ENCODE measurements at places on chromosomes 3 and 15.

- DNase-seq: no peak
These were observed 54.2 kb downstream of the NEK10 start for GRCh38 chr3:27315003-27315402.

- DNase-seq: no peak
These were observed 59.0 kb downstream of the FHIT start for GRCh38 chr3:61192222-61192621.

DNA sequence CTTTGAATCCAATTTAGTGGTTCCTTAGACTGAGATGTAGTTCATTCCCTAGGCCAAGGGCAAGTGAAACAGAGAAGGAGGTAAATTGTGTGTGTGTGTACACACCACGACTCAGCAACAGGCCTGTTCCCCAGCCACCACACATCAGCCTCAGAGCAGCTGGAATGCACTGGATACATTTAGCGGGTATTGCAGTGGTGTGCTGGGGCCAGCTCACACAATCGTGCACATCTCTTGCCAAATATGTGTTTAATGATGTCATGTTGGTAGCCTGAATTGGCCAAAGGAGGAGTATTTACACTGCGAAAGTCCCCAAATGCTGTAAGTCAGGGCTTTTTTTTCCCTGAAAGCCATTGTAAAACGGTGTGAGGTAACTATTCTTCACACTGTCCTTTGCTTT is 82.3 kb downstream of the RBPMS2 start:
- DNase-seq: no peak

DNA sequence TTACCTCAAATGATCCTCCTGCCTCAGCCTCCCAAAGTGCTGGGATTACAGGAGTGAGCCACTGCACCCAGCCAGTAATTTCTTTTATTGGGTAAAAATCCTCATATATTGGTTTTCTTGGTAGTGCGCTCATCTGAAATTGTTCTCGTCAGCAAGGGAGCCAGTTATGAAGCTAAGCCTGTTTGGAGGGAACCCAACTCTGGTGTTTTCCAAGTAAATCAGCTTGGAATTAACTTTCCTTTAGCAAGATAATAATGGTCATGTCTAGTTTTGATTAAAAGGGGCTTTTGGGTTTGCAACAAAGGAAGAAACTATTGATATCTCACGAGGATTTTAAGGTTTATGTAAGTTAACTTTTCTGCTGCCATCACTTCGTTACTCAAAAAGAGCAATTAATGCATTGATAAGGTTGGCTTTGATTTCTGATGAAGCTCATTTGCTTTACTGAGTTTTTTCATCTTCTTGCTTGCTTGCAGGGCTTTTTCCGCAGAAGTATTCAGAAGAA is 72.7 kb downstream of the RARB start:
- DNase-seq: no peak

DNA sequence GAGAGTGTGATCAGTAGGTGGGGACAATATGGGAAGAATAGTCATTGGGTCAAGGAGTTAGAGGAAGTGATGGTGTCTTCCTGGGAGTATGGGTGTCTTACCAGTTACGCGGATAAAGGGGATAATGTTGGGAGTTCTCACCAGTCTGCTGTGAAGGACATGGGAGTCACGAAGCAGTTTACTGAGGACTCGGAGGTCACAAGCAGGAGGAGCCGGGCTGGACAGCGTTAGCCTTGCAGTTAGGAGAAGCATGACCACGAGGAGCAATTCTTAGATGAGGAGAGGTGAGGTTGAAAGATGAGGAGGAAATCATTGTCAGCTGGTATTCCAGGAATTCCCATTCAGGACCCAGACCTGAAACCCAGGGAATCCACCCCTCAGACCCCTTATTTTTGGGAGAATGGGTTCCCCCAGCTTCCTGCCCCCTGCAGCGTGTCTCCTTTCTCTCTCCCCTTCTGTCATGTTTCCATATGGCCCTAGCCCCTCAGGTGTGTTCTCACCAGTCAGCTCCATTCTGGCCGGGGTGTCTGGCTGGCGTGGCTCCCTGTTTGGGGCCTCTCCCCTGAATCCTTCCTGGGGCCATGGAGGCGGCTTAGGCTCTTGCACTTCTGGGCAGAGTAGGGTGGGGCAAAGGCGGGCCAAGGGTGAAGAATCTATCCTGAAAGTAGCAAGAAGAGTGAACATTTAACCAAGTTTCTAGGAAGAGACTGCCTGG is 2.1 kb downstream of the THPO start:
- no peak for DNase-seq

DNA sequence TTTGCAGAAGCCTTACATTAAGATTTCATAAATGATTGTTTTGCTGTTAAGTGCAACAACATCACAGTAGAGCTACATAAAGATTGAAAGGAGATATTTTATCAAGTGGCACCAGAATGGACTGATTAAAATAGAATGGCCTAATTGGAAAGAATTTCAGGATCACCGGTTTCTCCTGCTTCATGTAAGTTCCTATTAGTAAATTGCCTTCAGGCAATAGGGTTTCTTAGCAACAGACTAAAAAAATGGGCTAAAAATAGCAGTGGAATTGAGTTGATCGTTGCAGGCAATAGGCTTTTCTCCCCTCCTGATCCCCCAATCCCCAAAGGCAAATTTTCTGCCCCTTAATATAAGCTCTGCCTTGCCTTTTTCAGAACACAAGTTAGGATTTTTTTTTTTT is 917 bp downstream of the LNP1 start:
- DNase-seq: peak; percentile 70

- DNase-seq: no peak
These were observed 414.9 kb downstream of the NAALADL2 start for GRCh38 chr3:175274056-175274455.

DNA sequence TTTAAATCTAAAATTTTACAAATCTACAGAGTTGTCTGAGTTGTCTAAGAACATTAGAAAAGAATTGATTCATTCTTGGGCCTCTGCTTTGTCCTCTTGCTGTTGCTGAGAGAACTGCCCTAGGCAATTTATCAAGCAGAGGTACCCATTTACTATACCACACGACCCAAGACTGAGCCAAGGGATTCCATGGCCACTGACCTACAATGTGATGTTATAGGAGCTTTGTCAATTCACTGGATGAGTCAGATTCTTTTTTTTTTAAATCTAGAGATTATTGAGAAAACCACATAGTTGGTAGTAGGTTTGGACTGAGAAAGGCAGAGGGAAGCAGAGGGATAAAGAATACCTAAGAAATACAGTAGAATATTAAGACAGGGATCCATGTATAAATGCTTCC is 55.3 kb downstream of the TRAT1 start:
- no peak for DNase-seq

- no peak for DNase-seq
These were observed 47.7 kb downstream of the MGLL start for GRCh38 chr3:127774647-127775046.

DNA sequence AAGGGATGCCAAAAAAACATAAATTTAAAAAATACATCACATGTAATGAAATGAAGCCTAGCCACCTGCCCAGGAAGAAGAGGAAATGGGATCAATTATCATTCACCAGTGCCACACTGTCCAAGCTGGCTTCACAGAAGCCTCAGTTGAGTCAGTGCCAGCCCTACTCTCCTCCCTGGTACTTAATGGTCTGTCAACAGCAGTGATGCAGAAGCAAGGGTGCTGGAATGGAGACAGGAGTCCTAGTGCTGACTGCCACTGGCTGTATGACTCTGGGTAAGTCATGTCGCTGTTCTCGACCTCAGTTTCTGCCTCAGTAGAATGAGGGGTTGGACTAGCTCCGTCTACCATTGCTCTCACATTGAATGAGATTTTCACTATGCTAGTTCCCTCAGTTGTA is 78.5 kb upstream of the LARS2 start:
- no peak for DNase-seq

DNA sequence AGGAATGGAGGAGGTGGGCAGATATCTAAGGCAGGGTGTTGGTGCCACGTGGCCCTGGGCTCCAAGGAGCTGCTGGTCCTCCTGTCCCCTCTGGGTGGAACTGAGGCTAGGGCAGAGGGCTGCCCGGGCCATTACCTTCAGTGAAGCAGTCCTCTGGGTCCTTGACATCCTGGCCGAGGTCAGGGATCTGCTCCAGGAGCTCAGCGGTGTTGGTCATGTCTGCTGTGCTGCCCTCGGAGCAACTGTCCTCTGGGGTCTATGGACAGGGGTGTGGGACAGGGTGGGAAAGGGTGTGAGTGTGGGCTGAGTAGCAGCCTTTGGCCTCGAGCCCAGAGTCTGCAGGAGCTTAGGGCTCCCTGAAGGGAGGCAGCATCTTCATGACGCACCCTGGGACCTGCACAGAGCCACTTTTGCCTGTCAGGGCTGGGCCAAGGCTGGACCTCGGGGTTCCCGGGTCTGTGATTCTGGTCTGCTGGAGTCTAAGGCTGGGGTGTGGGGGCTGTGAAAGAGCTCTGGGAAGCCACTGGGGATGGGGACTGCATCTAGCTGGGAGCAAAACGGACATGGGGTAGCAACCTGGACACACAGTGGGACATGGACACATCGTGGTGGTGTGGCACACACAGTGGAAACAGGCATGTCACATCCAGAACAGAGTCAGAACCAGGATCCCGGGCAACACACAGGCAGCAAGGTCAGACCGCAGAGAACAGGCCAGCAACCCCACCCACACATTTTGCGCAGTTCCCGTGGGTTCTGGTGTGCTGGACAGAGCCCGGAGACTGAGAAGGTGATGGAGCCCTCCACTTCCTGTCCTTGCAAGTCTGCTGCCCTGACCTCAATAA is 72.7 kb downstream of the SCN5A start:
- no peak for DNase-seq

- DNase-seq: no peak
These were observed 218.4 kb downstream of the ABHD5 start for GRCh38 chr3:43909149-43909548.

- DNase-seq: no peak
These were observed 47.4 kb upstream of the PSMD6 start for GRCh38 chr3:64070704-64071103.

DNA sequence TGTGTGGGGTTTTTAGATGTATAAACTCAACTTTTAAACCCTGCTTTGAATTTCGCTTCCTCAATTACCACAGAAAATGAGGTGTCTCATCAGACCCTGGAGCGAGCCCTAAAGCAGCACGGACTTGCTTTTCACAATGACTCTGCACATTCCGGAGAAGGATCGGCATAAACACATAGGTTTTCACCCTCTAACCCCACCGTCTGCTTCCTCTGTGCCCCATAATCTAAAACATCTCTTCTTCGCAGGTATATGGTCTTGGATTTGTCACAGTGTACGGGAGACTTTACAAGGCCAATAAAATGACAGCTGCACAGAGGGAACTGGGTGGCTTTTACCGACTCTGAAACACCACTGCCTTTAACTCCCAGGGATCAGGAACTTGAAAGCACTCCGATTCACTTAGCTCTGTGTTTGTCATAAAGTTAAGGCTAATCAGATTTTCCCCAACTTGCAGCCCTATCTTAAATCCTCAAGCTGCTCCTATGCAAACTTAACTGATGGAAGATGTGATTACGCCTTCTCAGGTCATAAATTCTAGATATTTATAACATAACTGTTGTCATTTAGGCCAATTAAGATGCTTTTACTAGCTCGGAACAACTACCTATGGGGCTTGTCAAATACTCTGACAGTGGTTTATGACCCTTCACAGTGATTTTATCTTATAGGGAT is 133.4 kb upstream of the WNT5A start:
- DNase-seq: no peak

DNA sequence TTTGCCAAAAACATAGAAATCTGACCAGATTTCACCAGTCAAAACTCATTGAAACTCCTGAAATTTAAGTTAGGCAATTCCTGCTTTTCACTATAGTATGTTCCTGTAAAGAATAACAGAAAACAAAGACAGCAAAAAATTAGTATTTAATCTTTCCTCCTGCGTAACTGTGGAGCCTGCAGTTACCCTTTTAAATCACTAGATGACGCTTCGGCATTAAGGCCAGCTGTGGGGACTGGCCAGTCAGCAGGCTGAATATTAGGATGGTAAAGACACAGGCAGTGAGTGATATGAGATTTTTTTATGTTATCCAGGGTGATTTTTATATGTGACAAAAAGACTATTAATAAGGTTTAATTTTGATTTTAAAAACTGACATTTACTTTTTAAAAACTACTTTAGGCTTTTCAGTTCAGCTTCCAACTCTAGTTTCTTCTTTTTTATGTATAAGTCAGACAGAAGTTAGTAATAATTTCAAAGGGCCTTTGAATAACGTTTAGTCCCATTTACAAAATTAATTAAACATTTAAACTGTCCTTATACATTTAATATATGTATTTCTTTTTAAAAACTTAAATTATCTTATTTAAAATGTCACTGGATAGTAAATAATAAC is 165.1 kb downstream of the PPM1L start:
- DNase-seq: peak; percentile 53

GRCh38 chr3:161355508-161355907 is 15.8 kb downstream of the SPTSSB start:
- no peak for DNase-seq

GRCh38 chr3:52350416-52350815 is 34.3 kb downstream of the DNAH1 start:
- DNase-seq: no peak

DNA sequence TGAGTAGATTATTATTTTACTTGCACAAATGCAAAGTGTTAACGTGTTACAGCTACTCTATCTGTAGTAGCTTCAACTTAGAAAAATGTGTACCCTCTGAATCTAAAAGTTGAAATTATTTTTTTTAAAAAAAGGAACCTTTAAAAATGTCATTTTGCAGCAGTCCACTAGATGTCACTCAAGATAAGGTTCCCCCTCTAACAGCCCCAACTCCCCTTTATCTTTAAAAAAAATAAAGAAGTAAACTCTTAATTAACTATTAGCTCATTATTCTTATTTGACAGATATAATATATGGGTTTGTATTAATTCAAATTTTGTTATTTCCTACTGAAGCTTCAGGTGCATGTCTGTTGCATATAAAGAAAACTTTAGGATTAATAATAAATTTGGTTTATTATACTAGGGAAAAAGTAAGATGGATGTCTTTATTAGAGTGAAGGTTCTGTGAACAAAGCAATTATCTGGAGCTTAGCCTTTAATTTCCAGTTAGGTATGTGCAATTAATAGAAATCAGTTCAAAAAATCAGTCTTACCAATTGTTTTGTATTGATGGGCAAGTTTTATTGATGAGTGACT is 288.5 kb downstream of the VGLL3 start:
- DNase-seq: peak; percentile 53

DNA sequence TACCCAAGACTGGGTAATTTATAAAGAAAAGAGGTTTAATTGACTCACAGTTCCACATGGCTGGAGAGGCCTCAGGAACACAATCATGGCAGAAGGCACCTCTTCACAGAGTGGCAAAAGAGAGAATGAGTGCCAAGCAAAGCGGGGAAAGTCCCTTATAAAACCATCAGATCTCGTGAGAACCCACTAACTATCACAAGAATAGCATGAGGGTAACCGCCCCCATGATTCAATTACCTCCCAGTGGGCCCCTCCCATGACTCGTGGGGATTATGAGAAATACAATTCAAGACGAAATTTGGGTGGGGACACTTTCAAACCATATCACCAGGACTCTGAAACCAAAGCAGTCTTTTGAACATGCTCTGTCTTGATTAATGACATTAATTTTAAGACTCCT is 7.0 kb downstream of the RTP3 start:
- DNase-seq: no peak

DNA sequence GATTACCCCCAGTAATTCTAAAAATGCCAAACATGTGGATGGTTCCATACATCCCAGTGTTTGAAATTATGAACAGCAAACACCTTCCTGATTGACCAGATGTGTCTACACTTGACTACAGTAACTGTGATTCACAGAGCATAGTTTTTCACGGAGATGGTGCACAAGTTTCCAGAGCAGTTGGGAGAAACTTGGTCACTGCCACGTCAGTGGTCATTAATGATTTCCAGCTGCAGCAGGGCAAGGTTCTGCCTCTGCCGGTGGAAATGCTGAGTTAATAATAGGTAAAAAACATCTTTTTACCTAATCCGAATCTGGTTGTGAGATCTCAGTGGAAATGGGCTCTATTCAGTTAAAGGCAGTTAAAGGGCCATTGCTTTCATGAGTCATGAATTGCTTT is 154.1 kb upstream of the FEZF2 start:
- no peak for DNase-seq
